ENCODE measurements at places on chromosomes 1 and 21.

- no peak for DNase-seq
Measured at GRCh38 chr1:9292361-9293240, at the start of gene SPSB1. Gene SPSB1 (plus strand): TSS chr1:9292894. CDS start chr1:9355892, 62,998 bp downstream.

- DNase-seq: no peak
Measured at GRCh38 chr1:87200875-87201638, 127.6 kb upstream of the LMO4 start.

DNA sequence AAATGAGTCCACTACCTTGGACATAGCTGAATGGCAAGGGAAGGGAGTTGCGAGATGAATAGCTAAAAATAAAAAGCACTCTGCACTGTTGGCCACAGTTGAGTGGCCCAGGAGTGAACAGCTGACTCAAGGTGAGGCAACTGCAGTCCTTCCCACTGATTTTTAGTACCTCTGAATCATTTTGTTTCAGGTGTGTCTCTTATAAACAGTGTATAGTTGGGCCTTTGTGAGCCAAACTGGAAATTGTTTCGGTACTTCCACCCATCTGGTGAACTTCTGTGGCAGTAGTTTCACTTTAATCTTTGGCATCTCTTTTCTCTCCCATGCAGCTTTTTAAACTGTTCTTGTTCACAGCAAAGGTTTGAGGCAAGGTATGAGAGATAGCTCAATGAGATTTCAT lies 122.7 kb downstream of the VAV3 start:
- DNase-seq: no peak

DNA sequence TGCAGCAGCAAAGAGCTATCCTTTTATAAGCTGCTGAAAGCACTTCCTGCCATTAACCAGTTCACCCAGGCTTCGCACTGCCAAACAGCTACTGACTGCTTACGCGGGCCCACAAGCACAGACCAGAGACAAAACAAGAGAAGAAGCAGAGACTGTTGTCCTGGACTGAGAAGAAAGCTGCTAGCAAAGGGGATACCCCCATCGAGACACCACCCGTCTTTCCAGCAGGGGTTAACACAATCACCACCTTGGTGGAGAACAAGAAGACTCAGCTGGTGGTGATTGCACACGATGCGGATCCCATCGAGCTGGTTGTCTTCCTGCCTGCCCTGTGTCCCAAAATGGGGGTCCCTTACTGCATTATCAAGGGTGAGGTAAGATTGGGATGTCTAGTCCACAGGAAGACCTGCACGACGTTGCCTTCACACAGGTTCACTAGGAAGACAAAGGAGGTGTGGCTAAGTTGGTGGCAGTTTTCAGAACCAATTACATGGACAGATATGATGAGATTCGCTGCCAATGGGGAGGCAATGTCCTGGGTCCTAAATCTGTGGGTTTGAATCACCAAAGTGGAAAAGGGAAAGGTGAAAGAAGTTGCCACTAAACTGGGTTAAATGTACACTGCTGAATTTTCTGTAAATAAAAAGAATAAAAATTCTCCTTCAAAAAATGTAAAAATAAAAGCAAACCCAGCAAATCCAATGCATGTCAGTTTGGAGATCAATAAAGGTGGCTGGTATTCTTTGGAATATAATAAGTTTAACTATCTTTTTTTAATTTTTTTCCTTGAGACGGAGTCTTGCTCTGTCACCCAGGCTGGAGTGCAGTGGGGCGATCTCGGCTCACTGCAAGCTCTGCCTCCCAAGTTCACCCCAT lies 1.2 kb downstream of the FMO5 start:
- no peak for DNase-seq

GRCh38 chr21:35530766-35531165 lies 481.7 kb upstream of the RUNX1 start:
- no peak for DNase-seq

DNA sequence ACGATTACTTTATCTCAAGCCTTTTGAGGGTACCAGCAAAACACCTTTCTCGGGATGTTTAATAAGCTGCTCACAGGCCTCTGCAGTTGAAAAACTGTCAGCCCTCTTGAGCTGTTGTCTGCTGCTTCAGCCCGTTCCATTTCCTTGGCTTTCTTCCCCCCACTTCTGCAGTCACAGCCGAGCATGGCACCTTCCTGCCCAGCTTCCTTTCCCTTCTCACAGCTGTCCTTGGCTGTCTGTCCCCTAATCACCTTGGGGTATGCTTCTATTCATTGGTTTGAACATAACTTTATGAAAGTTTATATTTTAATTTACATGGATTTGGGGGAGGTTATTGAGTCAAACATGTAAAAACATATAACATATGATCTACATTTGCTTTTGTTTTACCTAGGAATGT lies 6.9 kb upstream of the PROX1 start:
- no peak for DNase-seq

GRCh38 chr1:76857138-76857537 lies 10.1 kb upstream of the ST6GALNAC5 start:
- no peak for DNase-seq

DNA sequence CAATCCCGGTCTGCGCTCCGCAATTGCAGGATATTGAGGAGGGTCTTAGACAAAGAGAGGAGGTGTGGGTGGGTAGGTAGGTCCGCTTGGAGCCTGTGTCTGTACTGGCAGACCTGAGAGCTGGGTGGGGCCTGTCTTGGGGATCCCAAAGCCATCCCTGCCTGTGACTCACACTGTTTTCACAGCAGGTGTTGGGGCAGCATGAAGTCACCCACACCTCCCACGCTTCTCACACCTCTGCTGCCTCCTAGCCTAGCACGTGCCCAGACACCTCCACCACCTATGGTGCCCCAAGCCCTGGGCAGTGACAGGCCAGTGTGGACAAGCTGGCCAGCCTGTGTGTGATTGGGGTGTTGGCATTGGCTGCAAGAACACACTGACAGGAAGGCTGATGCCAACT lies 65.7 kb upstream of the ECE1 start:
- no peak for DNase-seq

GRCh38 chr1:151982300-151983005 lies 11.2 kb downstream of the S100A10 start:
- DNase-seq: no peak

- no peak for DNase-seq
Measured at GRCh38 chr1:47596328-47596727, 158.5 kb downstream of the FOXD2 start.

DNA sequence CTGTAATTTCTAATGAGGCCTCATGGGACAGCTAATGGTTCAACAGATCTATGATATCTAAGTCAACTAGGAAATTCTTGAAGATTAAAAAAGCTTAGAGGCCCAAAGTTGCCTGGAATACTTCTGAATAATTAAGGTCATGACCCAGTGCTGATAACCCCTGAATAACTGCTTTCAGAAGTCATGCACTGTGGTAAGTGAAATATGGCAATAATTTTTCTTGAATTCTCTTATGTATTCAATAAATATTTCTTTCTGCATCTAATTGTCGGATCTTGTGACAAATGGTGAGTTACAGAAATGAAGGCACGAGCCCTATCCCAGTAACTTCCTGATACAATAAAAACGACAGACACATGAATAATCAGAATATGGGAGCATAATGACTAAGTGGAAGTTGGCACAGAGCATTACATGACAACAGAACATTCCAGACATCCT lies 219.3 kb upstream of the GREM2 start:
- DNase-seq: peak; percentile 79

DNA sequence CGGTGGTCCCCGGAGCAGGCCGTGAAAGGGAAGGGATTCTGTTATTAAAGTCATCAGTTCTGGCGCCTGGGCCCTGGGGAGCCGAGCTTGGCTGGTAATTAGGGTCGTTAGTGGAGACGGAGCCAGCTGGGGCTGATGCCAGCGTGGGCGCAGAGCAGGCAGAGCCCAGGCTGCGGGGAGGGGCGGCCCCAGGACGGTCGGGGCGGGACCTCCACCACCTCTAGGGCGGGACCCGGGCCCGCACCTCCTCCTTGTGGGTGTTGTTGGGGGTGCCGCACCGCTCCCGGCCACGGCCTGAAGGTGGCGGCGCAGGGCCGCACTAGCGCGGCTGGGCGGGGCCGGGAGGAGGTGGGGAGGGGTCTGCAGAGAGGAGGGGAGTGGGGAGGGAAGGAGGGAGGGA lies 470.6 kb downstream of the PTPRU start:
- DNase-seq: no peak

DNA sequence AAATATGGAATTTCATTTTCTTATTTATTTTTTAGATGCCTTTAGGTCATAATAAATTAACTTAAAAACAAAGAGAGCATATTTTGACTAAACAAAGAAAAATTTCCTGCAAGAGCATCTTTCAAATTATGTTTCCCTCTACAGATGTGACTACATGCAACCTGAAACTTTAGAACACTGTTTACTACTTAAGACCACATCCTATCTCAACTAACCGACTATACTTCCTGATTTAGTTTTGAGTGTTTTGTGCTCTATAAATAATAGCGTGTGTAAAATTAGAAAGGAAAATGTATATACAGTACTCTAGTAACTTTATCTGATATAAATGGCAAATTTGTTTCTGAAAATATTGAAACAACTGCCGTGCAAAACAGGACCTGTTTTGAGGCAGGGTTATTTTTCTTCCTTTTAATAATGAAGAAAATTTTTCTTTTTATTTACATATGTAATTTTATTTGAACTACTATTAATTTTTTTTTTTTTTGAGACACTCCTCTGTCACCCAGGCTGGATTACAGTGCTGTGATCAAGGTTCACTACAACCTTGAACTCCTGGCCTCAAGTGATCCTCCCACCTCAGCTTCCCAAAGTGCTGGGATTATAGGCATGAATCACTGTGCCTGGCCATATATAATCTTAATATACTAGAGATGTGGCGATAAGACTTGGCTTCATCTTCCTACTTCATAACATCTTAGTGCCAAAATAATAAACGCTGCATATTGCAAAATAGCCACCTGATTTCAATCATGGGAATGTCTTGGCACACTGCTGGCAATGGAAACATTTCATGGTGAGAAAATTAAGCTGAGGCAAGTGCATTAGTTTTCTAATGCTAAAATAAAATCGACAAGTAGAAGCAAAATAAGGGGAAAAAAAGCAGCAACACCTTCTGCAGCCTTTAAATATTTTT lies 12.3 kb downstream of the ZRANB2 start:
- no peak for DNase-seq

All from HS-5 (cell line).